ENCODE measurements at places on chromosomes 11 and 22. TPM values are rescaled to one million over a fixed set of nuclear protein-coding genes. Genes with fewer than 3 reads are reported as not detected.

ABCC8 gene
- not detected for total RNA-seq

KCNE3 gene
- total RNA-seq: 3.4 TPM

CLTCL1 gene
- 2.9 TPM for total RNA-seq

MYRF gene
- total RNA-seq: 0.44 TPM

ARHGEF12 gene
- total RNA-seq: 50.2 TPM

WBP2NL gene
- 0.39 TPM for total RNA-seq

SLC22A6 gene
- total RNA-seq: not detected

AIFM3 gene
- 0.56 TPM for total RNA-seq

ANKK1 gene
- not detected for total RNA-seq

MMP27 gene
- total RNA-seq: not detected

PLA2G3 gene
- total RNA-seq: not detected

OR5A1 gene
- not detected for total RNA-seq

AGBL2 gene
- total RNA-seq: not detected

BRSK2 gene
- not detected for total RNA-seq

HBD gene
- total RNA-seq: not detected

SMTNL1 gene
- total RNA-seq: not detected

PANX3 gene
- total RNA-seq: not detected

HSPB2 gene
- 0.94 TPM for total RNA-seq

OR10G6 gene
- total RNA-seq: not detected

IGSF9B gene
- total RNA-seq: 0.75 TPM

DGCR6 gene
- 0.20 TPM for total RNA-seq

CCDC73 gene
- total RNA-seq: not detected

C11orf42 gene
- total RNA-seq: not detected

APOA4 gene
- not detected for total RNA-seq

H19 gene
- total RNA-seq: 1,727 TPM

LRP5 gene
- total RNA-seq: 28.8 TPM

PRR33 gene
- not detected for total RNA-seq

DEFB108B gene
- not detected for total RNA-seq

ZBTB16 gene
- total RNA-seq: 58.3 TPM

GPR83 gene
- total RNA-seq: not detected

KLHL22 gene
- 22.2 TPM for total RNA-seq

OR5P2 gene
- total RNA-seq: not detected

DEUP1 gene
- total RNA-seq: not detected

PSMC3 gene
- 101 TPM for total RNA-seq

PDE2A gene
- 3.6 TPM for total RNA-seq

UBASH3B gene
- 2.6 TPM for total RNA-seq

ALKBH3 gene
- 31.1 TPM for total RNA-seq

FXYD2 gene
- total RNA-seq: not detected

TSSK2 gene
- total RNA-seq: not detected

MS4A6E gene
- not detected for total RNA-seq
